CD4-positive, CD25-positive, alpha-beta regulatory T cell (primary cell): ENCODE measurements at places on chromosomes 2 and 18. TPM values are rescaled to one million over a fixed set of nuclear protein-coding genes. Genes with fewer than 3 reads are reported as not detected.

GRCh38 chr2:61288070-61288841 lies 126.3 kb downstream of the C2orf74 start:
- DNase-seq = no peak
- H3K4me1 ChIP-seq = no peaks in the 10 kb centered on the region
- no peak overlapping the region for H3K27ac ChIP-seq
- H3K27me3 ChIP-seq = no peaks in the 10 kb centered on the region
- H3K36me3 ChIP-seq = peaks cover 66% of the 10 kb centered on the region

DNA sequence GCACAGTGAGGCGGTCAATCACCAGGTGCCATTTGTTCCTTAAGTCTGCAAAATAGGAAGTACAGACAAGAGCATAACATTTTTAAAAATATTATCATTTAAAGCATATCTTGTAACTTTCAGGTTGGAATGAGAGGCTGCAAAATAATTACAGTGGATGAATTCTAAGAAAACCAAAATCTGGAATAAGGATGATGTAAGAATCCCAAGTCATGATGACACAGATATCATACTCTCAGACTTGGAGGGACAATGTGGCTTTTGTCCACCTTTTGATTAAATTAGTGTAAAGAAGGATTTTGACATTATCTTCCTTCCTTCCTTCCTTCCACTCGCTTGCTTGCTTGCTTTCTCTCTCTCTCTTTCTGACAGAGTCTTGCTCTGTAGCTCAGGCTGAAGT lies 244.4 kb downstream of the NAPG start:
- no peak overlapping the region for H3K27ac ChIP-seq
- no peaks in the 10 kb centered on the region for H3K36me3 ChIP-seq
- DNase-seq = no peak
- H3K4me1 ChIP-seq = no peaks in the 10 kb centered on the region

DNA sequence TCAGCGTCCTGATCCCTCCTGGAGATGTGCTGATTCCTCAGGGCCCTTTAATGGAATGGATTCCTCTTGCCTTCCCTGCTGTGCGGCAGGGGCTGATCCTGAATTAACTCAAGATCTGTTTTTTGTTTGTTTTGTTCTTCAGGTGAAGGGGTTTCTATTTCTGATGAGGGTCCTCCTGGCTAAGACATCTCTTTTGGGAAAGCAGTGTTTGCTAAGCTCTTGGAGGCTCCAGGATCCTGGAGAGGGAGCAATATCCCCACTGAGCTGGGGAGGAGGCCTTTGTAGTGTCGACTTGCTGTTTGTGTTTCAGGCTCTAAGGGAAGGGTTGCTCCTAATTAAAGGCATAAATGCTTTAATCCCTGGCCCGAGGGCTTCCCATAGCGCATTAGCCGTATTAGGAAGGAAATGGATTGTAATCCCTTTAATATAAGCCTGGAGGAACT lies 65.3 kb upstream of the FOXI3 start:
- no peaks in the 10 kb centered on the region for H3K36me3 ChIP-seq
- no peak overlapping the region for H3K27ac ChIP-seq
- no peak for DNase-seq
- H3K4me1 ChIP-seq = no peaks in the 10 kb centered on the region

GRCh38 chr18:3472681-3473544 lies 22.9 kb downstream of the TGIF1 start:
- no peaks in the 10 kb centered on the region for H3K27me3 ChIP-seq
- DNase-seq = peak; percentile 57
- H3K4me3 ChIP-seq = no peak overlapping the region
- no peaks in the 10 kb centered on the region for H3K36me3 ChIP-seq
- H3K4me1 ChIP-seq = no peaks in the 10 kb centered on the region

DNA sequence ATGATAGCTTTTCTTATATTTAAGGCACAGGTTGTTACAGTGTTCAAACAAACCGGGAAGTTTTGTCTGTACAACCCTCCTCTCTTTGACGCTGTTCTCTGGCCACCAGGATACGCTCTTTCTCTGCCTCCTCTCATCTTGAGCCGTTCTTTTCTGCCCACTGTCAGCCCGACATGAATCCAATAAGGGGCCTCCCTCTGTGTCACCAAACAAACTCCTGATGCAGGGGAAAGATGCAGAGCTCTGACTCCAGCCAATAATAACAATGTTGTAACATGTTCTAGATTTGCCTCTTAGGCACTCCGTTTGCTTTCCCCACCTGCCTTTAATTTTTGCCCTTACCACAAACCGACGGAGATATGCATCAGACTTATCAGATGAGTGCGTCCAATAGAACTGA lies 449.3 kb downstream of the SLC4A3 start:
- no peaks in the 10 kb centered on the region for H3K27me3 ChIP-seq
- no peak overlapping the region for H3K4me3 ChIP-seq
- no peak overlapping the region for H3K27ac ChIP-seq
- H3K36me3 ChIP-seq = no peaks in the 10 kb centered on the region

DNA sequence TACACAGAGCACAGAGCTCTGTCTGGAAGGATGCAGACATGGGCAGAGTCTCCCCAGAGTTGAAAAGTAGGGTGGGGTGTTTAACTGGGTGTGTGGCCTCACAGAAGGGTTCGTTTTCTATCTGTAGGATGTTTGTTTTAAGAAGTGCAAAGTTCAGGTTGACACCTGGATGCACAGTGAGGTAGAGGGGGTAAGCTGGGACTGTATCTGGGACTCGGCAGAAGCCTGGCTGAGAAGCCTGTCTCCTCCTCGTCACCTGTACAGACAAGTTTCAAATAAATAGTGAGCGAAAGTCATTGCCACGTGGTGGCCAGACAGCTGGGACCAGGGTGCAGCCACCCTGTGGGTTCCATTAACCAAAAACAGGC lies 145.9 kb downstream of the KLHL29 start:
- H3K27me3 ChIP-seq = no peaks in the 10 kb centered on the region
- peaks cover 13% of the 10 kb centered on the region for H3K4me1 ChIP-seq
- H3K36me3 ChIP-seq = no peaks in the 10 kb centered on the region
- no peak overlapping the region for H3K4me3 ChIP-seq

DNA sequence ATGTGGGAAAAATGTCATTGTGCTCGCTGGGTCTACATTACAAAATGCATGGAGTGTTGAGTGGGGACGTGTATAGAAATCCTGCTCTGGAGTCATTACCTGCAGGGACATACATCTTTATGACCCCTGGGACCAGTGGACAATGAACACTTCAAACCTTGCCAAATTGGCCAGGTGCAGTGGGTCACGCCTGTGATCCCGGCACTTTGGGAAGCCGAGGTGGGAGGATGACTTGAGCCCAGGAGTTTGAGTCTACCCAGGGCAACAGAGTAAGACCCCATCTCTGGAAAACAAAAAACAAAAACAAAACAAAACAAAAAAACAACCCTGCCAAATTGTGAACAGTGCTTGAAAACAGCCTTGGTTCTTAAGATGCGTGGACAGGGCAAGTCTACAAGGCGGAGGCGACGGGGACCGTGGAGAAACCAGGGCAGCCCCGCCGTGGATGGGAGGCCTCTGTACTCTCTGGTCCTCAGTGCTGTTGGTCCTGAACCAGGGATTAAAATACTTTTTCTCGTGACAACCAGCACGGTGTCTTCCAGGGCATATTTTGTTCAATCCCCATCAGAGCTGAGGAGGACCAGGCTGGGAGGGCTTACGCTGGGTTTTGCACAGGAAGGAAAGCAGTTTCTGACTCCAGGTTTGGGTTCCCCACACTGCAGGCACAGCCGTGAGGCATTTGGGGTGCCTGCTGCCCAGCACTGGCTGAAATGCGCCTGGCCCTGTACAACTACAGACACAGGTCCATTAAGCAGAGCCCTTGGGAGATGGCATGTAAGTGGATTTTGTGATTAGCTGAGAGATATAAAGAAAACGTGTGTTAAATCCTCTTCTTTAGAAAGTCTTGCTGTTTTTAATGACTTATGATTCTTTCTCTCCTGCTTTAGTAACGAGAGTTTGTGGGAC lies 13.7 kb downstream of the COLEC11 start:
- H3K4me3 ChIP-seq = no peak overlapping the region
- peaks cover 5% of the 10 kb centered on the region for H3K4me1 ChIP-seq
- H3K27ac ChIP-seq = no peak overlapping the region
- no peaks in the 10 kb centered on the region for H3K27me3 ChIP-seq
- H3K36me3 ChIP-seq = no peaks in the 10 kb centered on the region

DNA sequence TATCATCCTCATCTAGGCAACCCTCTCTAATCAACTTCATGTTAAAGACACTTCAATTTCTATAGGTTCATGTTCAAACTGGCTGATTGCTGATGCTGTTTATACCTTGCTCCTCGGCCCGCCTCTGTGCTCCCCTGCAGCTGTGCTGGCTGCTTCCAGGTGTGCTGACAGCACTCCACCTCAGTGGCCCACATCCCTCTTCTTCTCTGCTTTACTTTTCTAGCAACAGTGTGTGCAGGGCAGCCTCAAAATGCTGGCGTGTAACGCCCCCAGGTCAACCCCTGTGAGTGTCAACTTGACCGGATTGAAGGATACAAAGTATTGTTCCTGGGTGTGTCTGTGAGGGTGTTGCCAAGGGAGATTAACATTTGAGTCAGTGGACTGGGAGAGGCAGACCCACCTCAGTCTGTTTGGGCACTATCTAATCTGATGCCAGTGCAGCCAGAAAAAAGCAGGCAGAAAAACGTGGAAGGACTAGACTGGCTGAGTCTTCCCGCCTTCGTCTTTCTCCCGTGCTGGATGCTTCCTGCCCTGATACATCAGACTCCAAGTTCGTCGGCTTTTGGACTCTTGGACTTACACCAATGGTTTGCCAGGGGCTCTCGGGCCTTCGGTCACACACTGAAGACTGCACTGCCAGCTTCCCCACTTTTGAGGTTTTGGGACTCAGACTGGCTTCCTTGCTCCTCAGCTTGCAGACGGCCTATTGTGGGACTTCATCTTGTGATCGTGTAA lies 94.7 kb downstream of the COL6A3 start:
- H3K27me3 ChIP-seq = no peaks in the 10 kb centered on the region
- H3K4me3 ChIP-seq = no peak overlapping the region
- H3K4me1 ChIP-seq = no peaks in the 10 kb centered on the region
- no peaks in the 10 kb centered on the region for H3K36me3 ChIP-seq

GRCh38 chr2:33911327-33911726 lies 312.2 kb upstream of the FAM98A start:
- no peak overlapping the region for H3K27ac ChIP-seq
- DNase-seq = no peak
- H3K27me3 ChIP-seq = no peaks in the 10 kb centered on the region
- no peak overlapping the region for H3K4me3 ChIP-seq
- H3K4me1 ChIP-seq = no peaks in the 10 kb centered on the region
- H3K36me3 ChIP-seq = no peaks in the 10 kb centered on the region

GRCh38 chr2:229409751-229410181 lies 138.7 kb upstream of the PID1 start:
- no peak overlapping the region for H3K4me3 ChIP-seq
- no peaks in the 10 kb centered on the region for H3K27me3 ChIP-seq
- no peaks in the 10 kb centered on the region for H3K4me1 ChIP-seq
- H3K27ac ChIP-seq = no peak overlapping the region
- no peaks in the 10 kb centered on the region for H3K36me3 ChIP-seq

The CXCR2 gene
- total RNA-seq = not detected
